ENCODE measurements at places on chromosomes 5 and 9.

DNA sequence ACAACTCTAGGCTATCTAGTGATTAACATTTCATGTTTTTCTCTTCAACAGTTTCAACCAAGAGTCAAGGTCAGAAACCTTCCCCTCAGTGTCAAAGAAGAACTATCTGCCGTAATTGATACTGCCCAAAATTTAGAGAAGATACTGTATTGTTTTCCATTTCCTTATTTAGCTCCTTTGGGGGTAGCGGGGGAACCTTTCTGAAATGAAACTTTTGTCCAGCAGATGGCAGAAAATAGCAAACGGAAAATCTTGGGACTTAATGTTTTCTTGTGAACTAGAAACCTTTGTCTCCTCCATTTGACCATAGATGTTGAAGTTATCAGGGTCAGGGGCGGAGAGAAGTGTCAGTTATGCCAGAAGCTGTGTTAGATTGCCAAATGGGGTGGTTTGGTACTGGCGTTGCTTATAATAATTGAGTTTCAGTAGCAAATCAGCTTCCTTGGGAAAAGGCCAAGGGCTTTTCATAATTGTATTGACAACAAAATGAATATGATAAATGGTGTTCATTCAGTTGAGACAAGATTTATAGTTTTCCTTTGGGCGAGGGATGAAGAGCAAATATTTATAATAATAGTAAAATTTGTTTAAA, 101.7 kb upstream of the TLX3 start:
- no peak for DNase-seq

DNA sequence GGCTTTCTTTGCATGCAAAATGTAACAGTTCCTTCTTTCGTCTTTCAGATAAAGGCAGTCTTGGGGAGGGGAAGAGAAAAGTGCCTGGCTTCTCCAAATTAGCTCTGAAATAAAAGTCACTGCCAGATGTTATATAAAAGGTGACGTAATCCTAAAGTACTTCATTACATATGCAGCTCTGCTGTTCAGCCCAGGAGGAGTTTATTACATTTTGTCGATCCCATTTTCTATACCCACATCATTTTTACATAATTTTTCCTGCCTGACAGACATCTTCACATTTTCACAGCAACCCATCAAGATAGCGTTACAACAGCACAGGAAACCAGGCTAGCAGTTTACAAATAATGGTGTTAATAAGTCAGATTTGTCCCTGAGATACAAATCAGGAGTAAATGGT, 86.7 kb upstream of the SLC30A5 start:
- no peak for DNase-seq

DNA sequence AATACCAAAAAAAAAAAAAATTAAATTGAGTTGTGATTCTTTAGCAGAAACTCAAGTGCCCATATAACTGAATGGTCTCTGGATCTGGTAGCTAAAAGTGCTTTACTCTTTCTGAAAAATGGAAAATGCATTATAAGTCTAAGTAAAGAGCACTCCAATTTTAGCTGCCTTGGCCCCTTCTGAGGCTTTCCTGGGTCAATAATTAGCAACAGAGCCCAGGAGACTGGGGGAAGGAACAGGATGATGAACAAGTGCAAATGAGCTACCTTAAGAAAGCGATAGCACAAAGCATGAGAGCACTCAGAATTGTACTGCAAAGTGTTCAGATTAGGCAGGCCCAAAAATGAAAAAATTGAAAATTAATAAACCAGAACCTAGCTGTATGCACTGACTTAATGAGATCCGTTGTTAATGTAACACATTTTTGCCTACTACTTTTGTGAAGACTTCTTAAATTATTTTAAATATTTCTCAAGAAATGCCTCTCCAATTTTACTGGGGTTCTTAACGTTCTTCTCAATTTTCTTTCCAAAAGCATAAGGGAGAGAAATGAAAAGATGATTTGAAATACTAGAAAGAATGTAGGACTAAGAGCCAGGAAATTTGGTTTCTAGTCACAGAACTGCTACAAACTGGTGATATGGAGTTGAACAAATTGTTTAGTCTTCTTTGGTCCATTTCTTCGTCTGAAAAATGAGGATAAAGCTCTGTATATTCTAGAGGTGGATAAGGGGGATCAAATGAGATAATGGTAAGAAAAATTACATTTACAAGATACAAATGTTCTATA, 566.1 kb downstream of the PDE4D start:
- no peak for DNase-seq

- no peak for DNase-seq
Measured at GRCh38 chr9:94082553-94082952, 1.7 kb upstream of the PTPDC1 start.

GRCh38 chr5:180343110-180343830, 9.9 kb downstream of the GFPT2 start:
- no peak for DNase-seq

DNA sequence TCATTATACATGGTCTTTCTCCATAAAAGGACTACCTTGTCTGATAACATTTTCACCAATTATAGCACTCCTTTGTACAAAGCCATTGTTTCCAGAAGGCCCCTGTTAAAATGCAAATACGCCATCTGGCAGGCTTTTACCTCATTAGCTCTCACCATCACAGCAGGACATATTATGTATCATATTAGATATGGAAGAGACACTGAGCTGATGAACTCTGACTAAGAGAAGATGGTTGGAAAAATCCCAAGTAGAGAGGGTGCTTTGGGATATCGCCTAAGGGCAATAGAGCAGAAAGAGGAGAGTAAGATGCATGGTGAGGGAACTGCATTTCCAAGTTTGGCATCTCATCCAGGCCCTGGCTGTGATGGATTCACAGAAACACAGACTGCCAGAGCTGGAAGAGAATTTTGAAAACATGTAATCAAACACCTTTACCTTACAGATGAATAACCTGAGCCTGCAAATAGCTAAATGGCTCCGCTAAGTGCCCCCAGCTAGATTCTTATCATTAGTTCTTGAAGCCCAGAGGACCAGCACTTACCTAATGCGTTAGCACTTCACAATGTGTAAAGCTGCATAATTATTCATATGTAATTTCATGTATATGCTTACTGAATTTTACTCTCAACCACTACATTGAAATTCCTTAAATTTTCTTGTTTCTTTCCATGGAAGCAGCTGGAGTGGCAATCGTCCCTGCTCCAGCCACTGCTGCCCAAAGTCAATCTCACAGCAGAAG, 393.6 kb upstream of the IZUMO3 start:
- DNase-seq: no peak

- DNase-seq: peak; percentile 74
Measured at GRCh38 chr5:72015103-72015548, 92.1 kb upstream of the MAP1B start.

- DNase-seq: no peak
Measured at GRCh38 chr5:11902201-11902619, 2.0 kb downstream of the CTNND2 start.

- no peak for DNase-seq
Measured at GRCh38 chr9:12684974-12685373, 8.2 kb upstream of the TYRP1 start.

DNA sequence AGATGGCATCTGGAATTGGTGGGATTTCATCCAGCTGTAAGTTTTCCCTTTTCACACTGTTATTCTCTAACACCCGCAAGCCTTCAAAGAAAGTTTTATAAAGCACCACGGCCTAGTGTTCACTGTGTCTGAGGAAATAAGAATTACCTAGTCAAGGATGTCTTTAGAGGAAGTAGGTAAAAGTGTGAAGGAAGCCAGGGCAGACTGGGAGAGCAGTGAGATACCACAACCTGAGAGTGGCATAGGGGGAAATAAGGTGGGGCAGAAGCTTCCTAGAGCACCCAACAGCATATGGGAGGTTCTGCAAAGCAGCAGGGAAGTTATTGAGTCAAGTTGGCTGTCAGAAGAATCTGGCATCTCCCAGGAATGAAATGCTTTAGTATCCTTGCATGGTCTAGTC, 241.2 kb downstream of the CETN3 start:
- DNase-seq: no peak

GRCh38 chr5:65749221-65749844, 27.3 kb downstream of the NLN start:
- DNase-seq: no peak

GRCh38 chr9:136610426-136610825, 52.3 kb upstream of the EGFL7 start:
- no peak for DNase-seq

DNA sequence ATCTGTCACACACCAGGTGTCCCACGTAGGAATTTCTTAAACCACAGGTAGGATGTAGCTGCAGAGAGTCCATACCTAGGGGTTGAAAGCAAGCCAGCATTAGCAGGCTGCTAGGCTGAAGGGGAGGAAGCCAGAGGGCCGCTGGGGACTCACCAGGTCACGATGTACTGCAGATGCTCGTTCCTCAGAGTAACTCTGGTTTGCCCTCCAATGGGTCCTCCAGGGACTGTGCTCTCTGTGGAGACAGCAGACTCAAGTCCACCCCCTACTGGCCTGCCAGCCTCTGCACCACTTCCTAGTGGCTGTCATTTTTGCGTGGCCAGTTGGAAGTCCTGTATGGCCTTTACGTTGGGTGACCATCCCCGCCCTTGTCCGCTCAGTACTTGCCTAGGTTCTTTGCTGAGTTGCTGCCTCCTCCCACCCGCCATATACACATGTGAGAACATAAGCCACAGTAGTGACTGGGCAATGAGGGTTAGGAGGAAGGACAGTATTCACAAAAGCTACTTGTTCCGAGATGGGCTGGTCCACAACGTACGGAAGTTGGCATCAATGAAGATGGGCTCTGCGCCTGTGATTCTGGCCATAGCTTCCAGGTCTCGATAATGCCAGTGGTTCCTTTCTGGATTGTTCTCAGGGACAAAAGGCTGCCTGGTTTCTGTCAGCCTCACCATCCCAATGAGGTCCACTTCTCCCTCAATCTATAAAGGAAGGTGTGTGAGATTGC, 4.1 kb downstream of the RPL7A start:
- no peak for DNase-seq

All from NCI-H2107 (cell line).